ENCODE measurements at places on chromosomes 16 and 17.

- no peak for DNase-seq
Measured at GRCh38 chr17:77768248-77768852, 190.2 kb upstream of the TNRC6C start.

DNA sequence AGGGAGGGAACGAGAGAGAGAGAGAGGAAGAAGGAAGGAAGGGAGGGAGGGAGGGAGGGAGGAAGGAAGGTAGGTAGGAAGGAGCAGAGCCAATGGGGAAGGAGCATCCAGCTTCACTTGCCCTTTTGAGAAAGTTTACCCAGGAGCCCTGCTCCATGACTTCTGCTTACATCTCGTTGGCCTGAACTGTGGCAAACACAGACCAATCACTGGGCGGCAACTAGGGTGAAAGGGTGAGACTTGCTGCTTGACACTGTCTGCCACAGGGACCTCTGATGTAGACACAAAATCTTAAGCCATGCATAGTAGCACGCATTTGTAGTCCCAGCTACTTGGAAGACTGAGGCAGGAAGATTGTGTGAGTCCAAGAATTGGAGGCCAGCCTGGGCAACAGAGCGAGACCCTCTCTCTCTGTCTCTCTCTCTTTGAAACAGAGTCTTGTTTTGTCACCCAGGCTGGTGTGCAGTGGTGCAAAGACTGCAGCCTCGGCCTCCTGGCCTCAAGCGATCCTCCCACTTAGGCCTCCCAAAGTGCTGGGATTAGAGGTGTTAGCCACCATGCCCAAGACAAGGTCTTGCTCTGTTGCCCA lies 19.5 kb upstream of the TUBG2 start:
- DNase-seq: no peak

DNA sequence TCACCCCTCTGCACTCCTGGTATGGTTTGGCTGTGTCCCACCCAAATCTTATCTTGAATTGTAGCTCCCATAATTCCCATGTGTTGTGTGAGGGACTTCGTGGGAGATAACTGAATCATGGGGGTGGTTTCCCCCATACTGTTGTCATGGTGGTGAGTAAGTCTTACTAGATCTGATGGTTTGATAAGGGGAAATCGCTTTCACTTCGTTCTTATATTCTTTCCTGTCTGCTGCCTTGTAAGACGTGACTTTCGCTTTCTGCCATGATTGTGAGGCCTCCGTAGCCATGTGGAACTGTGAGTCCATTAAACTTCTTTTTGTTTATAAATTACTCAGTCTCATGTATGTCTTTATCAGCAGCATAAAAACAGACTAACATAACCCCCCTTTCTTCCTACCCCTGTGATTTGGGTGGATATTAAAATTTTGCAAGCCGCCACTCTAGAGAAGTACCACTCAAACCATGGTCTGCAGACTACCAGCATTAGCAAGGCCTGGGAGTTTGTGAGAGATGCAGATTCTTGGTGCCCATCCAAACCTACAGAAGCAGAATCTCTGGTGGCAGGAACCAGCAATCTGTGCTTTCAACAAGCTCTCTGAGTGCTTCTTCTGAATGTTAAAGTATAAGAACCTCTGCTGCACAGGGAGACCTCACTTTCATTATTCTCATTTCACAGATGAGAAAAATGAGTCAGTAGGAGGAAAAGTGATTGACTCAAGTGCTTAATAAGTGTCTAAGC lies 999.5 kb upstream of the EEF2KMT start:
- DNase-seq: no peak

DNA sequence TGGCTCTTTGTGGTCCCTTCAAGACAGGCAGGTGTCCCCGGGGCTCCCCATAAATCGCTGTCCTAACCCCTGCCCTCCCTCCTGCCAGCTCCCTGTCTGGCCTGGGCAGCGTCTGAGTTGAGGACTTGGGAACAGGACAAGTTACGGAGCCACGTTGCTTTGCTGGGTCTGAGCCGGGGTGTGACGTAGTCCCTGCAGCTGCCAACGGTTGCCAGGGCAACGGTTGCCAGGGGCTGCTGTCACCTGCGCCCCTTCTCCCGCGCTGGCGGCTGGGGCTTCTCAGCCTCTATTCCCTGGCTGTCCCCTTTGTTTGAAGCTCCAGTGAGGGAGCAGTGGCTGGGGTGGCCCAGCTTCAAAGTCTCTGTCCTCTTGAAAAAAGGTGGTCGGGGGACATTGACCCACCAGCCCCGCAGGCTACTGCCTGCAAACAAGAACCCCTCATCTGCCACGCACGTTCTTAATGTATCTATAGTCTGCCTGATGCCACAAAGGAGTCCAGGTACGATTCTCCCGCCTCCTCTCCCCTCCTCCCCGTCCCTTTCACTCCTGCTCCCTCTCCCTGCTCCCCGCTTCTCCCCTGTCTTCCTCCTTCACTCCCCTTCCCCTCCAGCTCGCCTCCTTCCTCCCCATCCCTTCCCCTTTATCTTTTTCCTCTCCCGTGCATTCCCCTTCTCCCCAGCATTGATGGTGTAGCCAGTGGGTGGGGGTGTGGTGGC lies 10.9 kb downstream of the ADGRG1 start:
- peak; percentile 4 for DNase-seq

GRCh38 chr17:22512997-22513538 lies 820.7 kb downstream of the KCNJ18 start:
- no peak for DNase-seq

DNA sequence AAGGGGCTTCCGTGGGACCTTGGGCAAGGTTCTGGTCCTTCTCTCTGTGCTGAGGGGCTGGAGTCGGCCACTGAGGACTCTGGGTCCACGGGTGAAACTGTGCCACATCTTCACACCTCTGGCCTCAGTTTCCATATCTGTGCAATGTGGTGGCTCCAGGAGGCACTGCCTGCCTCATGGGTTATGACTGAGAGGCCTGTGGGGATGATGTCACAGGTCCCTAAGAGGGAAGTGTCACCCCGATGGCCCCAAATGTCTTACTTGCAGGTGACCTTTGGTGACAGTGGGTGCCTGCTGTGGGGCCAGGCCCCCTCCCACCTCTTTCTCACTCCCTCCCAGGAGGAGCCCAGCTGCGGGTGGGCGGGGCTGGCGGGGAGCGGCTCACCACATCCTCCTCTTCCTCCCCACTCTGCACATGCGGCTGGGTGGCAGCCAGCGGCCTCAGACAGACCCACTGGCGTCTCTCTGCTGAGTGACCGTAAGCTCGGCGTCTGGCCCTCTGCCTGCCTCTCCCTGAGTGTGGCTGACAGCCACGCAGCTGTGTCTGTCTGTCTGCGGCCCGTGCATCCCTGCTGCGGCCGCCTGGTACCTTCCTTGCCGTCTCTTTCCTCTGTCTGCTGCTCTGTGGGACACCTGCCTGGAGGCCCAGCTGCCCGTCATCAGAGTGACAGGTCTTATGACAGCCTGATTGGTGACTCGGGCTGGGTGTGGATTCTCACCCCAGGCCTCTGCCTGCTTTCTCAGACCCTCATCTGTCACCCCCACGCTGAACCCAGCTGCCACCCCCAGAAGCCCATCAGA lies at the start of gene IL21R:
TSS of gene IL21R (plus strand) at position 407 of the 801 bp plus-strand sequence. CDS start 27,898 bp downstream, outside the sequence.
- no peak for DNase-seq

- DNase-seq: no peak
Measured at GRCh38 chr17:35799942-35800341, 4.5 kb upstream of the MMP28 start.

DNA sequence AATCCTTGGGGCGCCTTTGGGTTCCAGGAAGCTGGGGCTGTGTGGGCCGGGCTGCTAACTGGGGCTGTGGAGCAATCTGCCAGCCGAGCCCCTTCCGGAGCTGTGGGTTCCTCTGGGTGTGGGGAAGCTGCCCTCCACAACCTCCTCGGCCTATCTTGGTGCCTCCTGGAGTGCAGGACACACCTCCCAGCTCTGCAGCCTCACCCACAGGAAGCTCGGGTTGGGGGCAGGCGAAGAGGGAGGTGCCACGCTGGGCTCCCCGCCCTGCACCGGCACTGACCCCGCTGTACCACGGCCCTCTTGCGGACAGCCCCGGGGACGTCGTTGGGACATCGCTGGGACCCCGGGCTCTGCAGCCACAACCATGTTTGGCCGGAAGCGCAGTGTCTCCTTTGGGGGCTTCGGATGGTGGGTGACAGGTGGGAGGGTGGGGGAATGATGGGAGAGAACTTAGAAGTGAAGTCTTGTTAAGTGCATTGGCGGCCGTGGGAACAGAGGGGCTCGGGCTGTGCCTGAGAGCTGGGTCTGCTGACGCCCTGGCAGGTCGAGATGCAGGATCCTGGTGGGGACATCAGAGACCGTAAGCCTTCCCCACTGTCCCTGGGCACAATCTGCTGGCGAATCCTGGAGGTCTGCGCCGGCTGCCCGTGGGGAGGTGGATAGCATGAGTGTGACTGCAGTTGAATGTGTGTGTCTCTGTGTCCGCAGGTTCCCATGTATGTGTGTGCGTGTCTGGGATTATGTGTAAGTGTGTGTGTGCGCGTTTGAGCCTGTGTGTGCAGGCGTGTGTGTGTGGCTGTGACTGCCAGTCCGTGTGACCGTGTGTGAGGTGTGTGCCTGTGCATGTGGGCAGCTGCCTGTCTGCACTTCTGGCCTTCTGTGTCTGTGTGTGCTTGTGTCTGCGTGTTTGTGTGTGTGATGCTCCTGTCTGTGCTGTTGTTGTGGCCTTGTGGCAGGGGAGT lies at the start of gene RAP1GAP2:
TSS of gene RAP1GAP2 (plus strand) at position 275 of the 962 bp plus-strand sequence. CDS start at position 365, 90 bp downstream.
- DNase-seq: no peak

- DNase-seq: no peak
Measured at GRCh38 chr16:52203096-52203495, 343.8 kb downstream of the TOX3 start.

- no peak for DNase-seq
Measured at GRCh38 chr16:82832821-82833220, 206.1 kb downstream of the CDH13 start.

DNA sequence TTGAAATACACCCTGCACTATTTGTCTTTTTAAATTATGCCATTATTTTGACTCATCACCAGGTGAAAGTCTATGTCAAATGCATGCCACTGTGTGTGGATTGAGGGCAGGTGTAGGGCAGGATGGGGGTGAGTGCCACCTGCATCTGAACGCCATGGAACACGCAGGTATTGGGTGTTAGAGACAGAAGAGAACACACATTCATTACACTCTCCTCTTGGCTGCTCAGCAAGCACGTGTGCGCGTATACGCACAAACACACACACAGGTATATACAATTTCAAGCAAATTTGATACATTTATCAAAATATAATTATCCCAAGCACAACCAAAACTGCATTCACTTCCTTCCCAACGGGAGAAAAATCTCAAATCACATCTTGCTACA lies 268.9 kb downstream of the NTN1 start:
- DNase-seq: no peak

- no peak for DNase-seq
Measured at GRCh38 chr17:3921006-3921405, 4.7 kb upstream of the P2RX1 start.

DNA sequence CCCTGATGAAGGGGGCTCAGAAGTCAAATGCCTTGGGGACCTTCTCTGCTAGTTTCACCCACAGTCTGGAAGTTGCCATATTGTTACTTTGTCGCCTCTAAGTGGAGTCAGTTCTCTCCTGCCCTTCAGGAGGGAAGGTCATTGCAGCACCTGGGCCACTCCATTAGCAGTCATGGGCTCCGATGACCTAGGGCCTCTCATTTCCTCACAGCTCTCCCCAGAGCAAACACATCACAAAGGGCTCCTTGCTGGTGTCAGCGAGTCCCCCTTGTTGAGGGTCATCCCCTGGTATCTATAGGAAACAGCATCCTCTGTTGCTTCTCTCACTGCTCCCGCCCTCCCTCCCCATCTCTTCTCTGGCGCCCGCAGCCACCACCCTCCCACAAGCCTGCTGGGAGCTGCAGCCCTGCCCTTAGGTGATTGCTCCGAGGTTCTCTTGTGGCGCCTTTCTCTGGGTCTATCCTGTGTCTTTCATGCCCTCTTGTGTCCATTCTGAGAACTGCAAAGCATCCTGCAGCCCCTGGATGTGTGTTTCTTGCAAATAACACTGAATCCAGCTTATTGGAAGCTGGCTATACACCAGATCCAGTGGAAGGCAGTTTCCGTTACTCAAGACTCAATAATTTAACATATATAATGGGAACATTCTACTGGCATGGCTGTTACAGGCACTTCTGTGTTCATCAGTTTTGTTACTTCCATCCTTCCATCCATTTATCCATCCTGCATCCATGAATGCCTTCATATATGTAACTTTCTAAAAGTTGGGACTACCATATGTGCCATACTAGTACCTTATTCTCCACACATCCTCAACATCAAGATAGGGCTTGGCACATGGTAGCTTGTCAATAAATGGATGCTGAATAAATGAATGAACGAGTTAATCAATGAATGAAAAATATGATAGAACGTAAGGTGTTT lies 21.2 kb downstream of the PDILT start:
- DNase-seq: no peak

- no peak for DNase-seq
Measured at GRCh38 chr17:69228576-69228975, at the start of gene ABCA10. TSS of gene ABCA10 (minus strand) at chr17:69228824. CDS start at chr17:69225358, 3,466 bp downstream.

- no peak for DNase-seq
Measured at GRCh38 chr16:88458039-88458772, 5.1 kb downstream of the ZFPM1 start.

DNA sequence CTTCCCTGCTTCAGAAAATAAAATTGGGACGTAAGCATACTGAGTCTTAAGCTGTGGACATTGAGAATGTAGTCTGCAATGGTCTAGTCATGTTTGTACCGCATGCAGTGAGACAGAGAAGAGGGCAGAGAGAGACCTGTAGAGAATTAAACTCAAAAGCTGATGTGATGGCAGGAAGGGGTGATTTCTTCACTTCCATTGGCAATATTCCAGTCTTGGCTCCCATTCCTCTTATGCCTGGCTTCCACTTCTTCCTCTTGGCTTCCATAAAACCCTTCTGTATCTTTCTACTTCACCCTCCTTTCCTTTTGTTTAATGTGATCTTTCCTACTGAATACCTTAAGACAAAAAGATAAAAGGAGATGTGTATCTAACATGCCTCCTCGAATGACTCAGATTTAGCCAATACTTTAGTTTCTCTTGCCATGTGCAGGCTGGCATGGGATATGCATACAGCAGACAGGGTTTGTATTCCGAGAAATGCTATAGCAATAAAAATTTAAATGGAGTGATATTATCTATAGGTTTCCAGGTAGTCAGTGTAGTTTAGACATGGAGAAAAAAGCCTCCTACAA lies 423.1 kb upstream of the DYNLRB2 start:
- DNase-seq: no peak

DNA sequence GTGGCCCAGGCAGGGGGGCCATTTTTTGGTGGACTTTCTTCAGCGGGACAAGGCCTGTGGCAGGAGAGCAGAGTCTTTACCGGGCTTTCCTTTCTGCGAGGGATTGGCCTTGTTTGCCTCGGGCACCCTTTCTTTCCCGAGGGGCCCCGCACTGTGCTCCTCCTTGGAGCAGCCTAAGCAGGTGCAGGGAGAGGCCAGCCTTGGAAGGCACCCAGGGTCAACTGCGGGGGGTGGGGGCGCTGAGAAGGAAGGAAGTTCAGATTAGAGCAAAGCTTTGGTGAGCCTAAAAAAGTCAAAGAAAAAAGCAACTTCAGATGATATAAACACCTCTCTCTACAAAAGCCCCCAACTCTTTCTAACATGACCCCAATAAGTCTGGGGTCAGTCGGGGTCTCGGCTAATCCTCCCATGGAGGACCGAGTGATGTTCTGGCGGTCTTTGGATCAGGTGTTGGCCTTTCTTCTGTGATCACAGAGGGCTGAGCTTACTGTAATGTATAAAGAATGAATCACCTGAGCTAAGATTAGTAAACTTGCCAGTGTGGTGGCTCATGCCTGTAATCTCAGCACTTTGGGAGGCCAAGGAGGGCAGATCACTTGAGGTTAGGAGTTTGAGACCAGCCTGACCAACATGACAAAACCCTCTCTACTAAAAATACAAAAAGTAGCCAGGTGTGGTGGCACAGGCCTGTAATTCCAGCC lies 63.0 kb downstream of the PGS1 start:
- DNase-seq: no peak

All from NCI-H187 (cell line).